Neural crest cell (in vitro differentiated cells): ENCODE measurements at places on chromosomes 7 and 10. TPM values are rescaled to one million over a fixed set of nuclear protein-coding genes. Genes with fewer than 3 reads are reported as not detected.

DNA sequence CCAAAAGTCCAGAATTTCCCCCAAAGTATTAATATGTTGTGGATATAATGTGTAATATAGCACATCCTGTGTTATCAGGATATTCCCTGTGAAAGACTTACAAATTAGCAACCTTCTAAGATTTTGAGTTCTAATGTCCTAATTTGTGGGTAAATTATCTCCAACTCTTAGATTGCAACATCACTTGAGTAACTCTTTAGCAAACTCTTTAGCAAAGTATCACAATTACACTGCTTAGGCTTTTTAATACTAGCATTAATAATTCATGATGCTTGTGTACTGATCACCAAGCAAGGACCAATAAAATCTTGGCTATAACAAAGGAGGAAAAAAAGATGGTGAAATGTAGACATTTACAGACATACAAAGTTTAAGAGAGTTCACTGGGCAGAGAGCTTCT lies 27.7 kb downstream of the HIP1 start:
- no peak for DNase-seq

GRCh38 chr7:56046721-56047445 lies 4.4 kb downstream of the PSPH start:
- DNase-seq: no peak

DNA sequence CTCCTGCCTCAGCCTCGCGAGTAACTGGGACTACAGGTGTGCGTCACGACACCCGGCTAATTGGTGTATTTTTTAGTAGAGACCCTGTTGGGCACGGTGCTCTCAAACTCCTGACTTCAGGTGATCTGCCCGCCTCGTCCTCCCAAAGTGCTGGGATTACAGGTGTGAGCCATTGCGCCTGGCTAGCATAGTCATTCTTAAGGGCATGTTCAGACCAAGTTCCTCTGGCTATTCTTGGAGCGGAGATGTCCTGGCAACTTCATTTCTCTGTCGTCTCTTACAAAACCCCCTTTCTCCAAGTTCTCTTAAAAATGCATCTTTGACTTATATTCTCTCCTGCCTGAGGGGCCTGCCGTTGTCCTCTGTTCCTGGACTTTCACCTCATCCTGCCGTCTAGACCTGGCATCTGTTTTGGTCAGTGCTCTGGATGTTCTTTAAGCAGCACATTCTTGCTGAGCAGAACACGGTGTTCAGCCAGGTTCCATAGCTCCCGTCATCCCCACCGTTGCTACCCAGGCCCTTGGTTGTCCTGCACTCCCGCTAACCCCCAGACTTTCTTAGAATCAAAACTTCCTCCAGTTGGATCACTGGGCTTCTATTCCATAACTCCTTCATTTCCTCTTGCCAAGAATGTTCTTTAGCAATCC lies 509.9 kb upstream of the GALNT17 start:
- no peak for DNase-seq

- DNase-seq: no peak
Observed at GRCh38 chr10:27861781-27862180, 116.2 kb upstream of the MKX start.

GRCh38 chr7:43443381-43443780 lies 139.5 kb upstream of the STK17A start:
- DNase-seq: no peak

GRCh38 chr7:147774461-147774860 lies 816.1 kb upstream of the C7orf33 start:
- no peak for DNase-seq

GRCh38 chr7:150524018-150524417 lies 9.3 kb downstream of the GIMAP7 start:
- no peak for DNase-seq

Gene SKIDA1
- total RNA-seq: 52.1 and 53.0 TPM in 2 replicates

Gene PPP1R17
- total RNA-seq: 1.2 and 1.4 TPM in 2 replicates

Gene MMP21
- not detected in 2 replicates for total RNA-seq

Gene PDE1C
- total RNA-seq: 0.26 and 1.1 TPM in 2 replicates

Gene HOXA2
- 41.2 and 41.6 TPM in 2 replicates for total RNA-seq

Gene NOS3
- 6.1 and 7.4 TPM in 2 replicates for total RNA-seq

Gene FEZF1
- not detected in 2 replicates for total RNA-seq

Gene MYH16
- not detected in 2 replicates for total RNA-seq

Gene VCL
- 64.6 and 74.6 TPM in 2 replicates for total RNA-seq
